Hepatocyte (in vitro differentiated cells): ENCODE measurements at places on chromosomes 3 and 15.

- DNase-seq, result no peak
Observed at GRCh38 chr15:68560501-68561113, 18.2 kb upstream of the CORO2B start.

DNA sequence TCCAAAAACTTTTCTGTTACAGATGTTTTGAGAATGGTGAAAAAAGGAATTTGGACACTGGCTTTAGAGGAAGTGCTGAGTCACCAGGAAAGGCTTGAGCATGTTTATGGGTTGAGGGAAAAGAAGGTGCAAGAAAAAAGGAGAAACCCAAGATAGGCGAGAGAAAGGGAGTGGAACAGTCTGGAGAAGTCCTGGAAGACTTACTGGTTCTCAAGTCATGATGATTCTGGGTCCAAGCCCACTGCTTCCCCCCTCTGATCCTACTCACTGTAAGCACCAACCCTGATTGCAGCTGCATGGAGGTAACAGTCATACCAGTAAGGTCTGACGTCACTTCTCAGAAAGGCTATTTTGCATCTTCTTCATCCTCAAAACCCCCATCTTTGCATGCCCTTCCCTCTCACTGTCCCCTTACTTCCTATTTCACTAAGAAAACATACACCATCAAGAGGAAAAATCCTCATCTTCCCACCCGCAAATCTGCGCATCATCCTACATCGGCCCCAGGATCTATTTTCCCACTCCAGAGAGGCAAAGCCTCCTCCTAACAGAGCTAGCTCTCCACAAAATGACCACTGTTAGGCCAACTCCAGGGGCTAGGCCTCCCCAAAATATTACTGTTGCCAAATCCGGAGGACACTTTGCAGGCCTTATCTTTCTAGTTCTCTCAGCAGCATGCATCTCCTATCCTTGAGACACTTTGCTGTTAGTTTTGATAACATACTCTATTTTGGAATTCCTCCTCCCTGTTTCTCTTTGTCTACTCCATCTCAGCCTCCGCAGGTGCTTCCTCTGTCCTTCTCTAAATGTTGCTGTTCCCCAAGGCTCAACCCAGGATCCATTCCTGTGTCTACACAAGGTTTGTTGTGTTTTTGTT lies 3.2 kb upstream of the ATP13A3 start:
- no peak for DNase-seq

GRCh38 chr3:132637590-132637989 lies 22.0 kb downstream of the ACAD11 start:
- DNase-seq, result no peak

- DNase-seq, result no peak
Observed at GRCh38 chr3:71721651-71722157, 3.5 kb downstream of the EIF4E3 start.
